ENCODE measurements at places on chromosomes 3 and 15.

- DNase-seq = no peak
These were observed 3.3 kb downstream of the PLCH1 start for GRCh38 chr3:155741603-155742002.

DNA sequence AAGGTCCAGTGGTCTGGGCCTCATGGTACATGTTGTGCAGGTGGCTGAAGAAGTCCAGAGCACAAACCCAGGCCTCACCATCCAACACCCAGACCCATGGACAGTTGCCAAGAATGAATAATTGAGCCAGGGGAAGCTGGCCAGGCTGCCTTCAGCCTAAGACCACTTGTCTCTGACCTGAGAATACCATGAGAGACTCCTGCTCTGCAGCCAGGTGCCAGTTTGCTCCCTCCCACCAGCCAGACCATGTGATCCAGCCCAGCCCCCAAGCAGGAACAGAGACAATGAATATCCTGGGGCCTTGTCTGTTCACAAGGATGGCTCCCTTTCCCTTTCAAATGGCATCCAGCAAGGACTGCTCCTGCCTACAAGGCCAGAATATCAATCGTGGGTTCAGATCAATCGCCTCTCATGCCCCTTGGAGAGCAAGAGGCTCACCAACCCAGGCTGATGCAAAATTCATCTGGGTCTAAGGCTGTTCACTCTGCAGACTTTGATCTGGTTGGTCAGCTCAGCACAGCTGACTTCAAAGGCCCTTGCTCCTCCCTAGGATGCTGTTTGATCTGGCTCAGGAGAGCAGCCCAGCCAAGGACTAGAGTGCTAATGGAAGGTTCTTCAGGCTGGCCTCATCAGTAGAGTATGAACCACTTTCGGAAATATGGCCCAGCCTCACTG, 13.4 kb downstream of the TRAIP start:
- no peak for DNase-seq

GRCh38 chr3:69961706-69962439, 37.7 kb upstream of the SAMMSON start:
- DNase-seq = no peak

- DNase-seq = peak; percentile 31
These were observed 200.4 kb downstream of the NR1D2 start for GRCh38 chr3:24145481-24145880.

DNA sequence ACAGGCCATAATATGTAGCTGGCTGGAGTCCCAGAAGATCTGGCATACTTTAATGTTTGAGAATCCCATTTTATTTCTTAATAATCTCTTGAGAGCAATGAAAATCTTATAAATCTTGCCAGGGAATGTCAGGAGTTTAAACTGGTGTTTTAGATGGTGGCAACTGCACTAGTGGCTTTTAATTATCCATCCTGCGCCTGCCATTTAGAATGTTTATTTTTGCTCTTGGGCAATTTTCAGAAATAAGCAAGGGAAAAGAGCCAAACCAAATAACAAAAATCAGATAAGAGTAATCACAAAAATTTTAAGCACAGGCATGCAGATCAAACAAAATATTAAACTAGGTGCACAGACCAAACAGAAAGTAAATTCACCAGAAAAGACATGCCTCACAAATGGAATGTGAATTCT, 41.9 kb upstream of the UBP1 start:
- DNase-seq = no peak

DNA sequence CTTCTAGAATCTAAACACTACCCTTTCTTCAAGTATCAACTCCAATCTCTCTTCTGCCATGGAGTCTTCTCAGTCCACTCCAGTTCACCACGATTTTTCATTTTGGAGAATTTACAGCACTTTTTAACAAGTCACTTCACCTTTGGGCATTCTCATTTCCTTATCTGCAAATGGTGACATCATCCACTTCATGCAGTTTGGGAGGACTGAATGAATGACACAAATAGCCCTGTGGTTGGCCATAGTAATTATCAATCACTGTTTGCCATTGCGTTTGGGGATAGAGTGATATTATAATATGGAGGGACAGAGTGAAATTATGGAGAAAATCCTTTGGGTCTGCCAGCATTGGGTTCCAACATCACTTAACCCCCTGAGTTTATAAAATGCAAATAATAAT, 38.0 kb upstream of the TM4SF1 start:
- no peak for DNase-seq

- DNase-seq = no peak
These were observed 100.2 kb downstream of the LARS2 start for GRCh38 chr3:45488591-45488990.

- DNase-seq = no peak
These were observed 1.2 kb upstream of the UBP1 start for GRCh38 chr3:33441225-33441976.

- no peak for DNase-seq
These were observed 935.2 kb downstream of the TBL1XR1 start for GRCh38 chr3:176262071-176262470.

- DNase-seq = peak; percentile 60
These were observed 72.7 kb downstream of the IL1RAP start for GRCh38 chr3:190586631-190587011.

DNA sequence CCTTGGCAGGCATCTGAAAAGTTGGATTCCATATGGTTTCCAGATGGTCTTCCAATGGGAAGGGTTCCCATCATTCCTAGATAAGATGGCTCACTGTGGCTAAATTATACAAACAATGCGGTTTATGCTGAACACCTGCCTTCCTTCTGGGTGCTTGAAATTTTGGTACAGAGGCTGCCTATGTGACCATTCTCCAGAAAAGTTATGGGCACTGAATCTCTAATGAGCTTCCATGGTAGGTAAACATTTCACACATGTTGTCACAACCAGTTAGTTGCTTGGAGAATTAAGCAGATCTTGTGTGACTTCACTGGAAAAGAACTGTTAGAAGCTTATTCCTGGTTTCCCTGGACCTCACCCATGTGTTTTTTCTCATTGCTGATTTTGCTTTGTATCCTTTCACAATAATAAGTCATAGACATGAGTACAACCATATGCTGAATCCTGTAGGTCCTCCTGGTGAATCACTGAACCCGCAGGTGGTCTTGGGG, 30.1 kb downstream of the PLOD2 start:
- peak; percentile 61 for DNase-seq

DNA sequence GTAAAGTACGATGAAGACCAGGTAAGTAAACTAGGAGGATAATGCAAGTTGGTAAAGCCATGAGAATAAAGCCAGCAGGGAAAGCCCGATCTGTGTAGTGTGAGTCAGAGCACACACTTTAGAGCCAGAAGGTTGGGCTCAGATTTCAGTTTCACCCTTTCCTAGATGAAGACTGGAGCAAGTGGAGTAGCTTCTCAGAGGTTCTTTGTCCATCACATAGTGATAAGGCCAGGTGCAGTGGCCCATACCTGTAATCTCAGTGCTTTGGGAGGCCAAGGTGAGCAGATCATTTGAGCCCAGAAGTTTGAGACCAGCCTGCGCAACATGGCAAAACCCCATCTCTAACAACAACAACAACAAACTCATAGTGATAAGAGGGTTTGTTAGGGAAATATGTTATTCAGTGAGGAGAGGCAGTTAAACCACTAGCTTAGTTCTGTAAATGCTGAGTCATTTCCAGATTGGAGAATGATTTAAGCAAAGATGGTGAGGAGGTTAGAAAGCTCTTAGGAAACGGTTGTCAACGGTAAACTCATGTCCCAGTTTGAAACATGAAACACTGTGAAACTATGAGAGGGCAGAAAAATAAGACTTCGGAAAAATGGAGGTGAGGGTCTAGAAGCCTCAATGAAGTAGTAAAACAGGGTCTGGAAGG, 39.0 kb downstream of the IL12A start:
- peak; percentile 72 for DNase-seq

GRCh38 chr3:25944329-25944728, 154.4 kb downstream of the OXSM start:
- no peak for DNase-seq

GRCh38 chr3:76900596-76900995, 139.3 kb upstream of the ROBO2 start:
- DNase-seq = no peak

DNA sequence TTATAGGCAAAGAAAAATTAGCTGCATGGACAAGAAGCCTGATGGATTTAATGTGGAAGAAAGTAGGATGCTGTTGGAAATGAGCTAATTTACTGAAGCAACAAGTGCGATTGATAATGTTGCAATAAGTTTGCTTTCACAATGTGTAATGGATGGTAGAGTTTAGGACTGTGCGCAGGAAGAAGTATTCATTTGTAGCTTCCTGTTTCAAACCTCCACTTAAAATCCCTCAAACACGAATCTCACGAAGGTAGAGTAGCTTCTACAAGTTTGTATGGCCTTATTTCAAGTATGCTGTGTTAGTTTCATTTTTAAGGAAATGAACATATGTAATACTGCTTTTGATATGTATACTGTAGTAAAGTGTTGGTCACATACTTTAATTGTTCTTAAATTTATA, 42.3 kb downstream of the KCNH8 start:
- no peak for DNase-seq

GRCh38 chr15:90807786-90808086, 60.7 kb upstream of the FURIN start:
- no peak for DNase-seq

- DNase-seq = no peak
These were observed 135.8 kb upstream of the ABHD17C start for GRCh38 chr15:80559320-80559693.

GRCh38 chr3:61796911-61797310, 235.5 kb downstream of the PTPRG start:
- DNase-seq = no peak

DNA sequence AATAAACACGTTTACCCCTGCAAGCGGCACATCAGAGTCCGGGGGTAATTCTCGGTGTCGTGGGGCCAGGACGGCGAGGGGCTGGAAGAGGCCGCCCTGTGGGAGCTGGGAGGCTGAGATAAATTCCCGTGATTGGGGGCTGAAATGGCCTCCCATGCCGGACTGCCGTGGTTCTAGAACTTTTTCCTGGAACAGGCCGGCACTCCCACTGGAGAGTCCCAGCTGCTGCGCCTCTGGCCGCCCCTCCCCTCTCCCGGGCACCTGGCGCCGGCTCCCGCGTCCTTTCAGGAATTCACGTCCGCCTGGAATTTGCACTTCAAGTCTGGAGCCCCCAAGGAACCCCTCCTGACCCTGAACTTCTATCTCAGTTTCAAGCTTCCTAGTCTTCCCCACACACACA, 10.8 kb upstream of the LRRC2 start:
- DNase-seq = no peak

DNA sequence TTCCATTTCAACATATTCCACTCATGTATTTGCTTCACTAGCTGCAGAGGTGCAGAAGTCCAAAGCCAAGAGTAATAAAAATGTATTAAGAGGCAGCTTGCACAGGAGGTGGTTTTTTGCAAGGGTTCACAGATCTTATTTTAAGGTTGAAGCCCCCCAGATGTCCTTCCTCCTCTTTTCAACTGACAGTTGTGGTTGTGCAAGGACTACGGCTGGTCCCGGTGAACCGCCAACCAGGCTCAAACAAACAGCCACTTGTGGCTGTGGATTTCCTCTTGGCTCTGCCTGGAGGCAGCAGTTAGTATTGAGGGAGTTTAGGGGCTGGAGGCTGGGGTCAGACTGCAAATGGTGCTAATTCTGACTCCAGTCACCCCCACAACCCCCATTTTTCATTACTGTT, 240.7 kb upstream of the TBC1D5 start:
- no peak for DNase-seq

DNA sequence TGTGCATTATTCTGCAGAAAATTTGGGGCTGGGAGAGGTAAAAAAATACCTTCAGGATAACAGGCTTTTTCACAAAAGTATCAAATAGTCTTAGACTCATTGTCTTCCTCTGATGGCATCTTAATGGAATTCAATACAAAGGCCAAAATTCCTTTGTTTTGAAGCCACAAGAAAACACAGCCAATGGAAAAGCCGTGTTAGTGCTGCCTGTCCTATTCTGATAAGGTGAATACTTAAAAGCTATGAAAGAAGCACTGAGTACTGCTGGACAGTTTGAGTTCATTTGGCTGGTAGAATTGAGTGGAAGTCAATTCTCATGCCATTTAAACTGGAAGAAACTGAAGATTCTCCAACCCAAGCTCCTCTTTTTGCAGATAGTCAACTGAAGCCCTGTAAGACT, 395.3 kb upstream of the TPRG1 start:
- peak; percentile 57 for DNase-seq

Data from astrocyte of the spinal cord (primary cell).